Activated CD4-positive, alpha-beta T cell treated with anti-CD3 and anti-CD28 coated beads for 24 hours (primary cell): ENCODE measurements at places on chromosomes 12 and 14.

DNA sequence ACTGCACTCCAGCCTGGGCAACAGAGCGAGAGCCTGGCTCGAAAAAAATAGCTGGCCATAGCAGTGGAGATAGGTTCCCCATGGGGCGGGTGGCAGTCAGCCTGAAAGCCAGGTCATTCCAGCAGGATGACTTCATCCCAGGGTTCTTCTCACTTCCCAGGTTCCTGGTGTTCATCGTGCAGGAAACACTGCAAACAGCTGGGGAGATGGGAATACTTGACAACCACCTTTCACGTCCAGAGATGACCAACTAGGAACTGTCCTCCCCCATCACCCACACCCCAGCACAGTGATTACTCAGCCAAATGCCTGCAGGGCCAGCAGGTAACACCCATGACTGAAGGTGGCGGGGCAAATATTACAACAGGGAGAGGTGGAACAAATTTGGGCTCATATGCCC, 1.7 kb downstream of the VSIG10 start:
- no peak for DNase-seq

GRCh38 chr12:104299842-104300481, 3.6 kb upstream of the EID3 start:
- DNase-seq: no peak

GRCh38 chr12:58647495-58647894, 272.8 kb downstream of the LRIG3 start:
- no peak for DNase-seq

- no peak for DNase-seq
These were observed 207.5 kb downstream of the KIF26A start for GRCh38 chr14:104345621-104346462.

DNA sequence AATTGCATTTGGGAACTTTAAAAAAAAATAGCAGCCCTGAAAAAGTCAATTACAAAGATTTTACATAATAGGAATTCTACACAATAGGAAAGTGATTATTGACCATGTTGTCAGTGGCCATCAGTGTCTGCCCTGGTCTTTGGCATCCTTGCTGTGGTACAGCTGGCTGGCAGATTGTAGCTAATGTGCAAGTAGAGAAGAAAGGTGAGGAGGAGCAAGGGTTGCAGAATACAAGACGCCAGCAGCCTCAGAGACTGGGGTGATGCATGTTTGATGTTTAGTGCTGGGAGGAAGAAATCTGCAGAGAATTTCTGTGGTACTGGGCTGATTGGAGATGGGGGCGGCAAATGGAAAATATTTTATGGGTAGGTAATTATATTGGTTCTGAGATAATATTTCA, 322.9 kb downstream of the TMEM117 start:
- no peak for DNase-seq

GRCh38 chr14:95256776-95257060, 63.0 kb downstream of the CLMN start:
- DNase-seq: no peak

DNA sequence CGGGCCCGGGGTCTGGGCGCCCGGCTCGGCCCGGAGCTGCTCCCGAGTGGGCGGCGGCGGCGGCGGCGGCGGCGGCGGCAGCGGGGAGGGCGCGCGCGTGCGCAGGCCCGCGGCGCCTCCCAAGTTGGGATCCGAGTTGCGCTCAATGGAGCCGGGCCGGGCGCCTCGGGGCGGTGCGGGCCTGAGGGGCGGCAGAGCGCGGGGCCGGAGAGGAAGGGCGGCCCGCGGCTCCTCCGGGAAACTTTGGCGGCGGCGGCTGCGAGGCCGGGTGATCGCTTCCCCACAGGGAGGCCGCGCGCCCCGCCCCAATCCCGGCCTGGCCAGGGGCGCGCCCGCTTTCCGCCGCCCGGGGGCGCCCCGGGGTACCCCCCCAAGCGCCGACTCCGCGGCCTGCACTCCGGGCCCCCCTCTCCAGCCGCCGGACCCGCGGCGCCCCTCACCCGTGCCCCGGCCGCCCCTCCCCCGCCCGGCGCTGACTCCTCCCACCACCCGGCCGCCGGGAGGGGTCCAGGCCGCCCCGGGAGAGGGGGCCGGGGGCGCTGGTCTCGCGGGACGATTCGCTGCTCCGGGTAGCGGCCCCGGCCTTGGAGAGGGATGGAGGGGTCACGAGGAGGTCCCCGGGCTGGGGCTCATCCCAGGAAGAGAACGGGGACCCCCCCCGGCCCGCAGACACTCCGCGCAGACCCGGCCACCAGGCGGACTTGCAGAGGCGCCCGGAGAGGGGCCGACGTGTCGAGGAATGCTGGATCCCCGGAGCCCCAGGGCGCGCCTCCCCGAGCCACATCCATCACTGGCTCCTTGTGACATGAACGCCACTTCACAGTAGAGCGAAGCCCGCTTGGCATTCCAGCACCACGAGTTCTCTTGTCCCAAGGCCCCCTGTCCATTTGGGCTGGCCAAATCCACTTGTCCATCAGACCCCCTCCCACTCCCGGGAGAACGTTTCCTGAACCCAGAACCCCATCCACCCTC, at the start of gene RILPL1:
RILPL1 (minus strand) TSS at position 48 of the 972 bp plus-strand sequence. CDS start 237 bp downstream, outside the sequence.
- peak; percentile 21 for DNase-seq

GRCh38 chr14:73758392-73759182, 44.4 kb upstream of the PNMA1 start:
- peak; percentile 65 for DNase-seq

DNA sequence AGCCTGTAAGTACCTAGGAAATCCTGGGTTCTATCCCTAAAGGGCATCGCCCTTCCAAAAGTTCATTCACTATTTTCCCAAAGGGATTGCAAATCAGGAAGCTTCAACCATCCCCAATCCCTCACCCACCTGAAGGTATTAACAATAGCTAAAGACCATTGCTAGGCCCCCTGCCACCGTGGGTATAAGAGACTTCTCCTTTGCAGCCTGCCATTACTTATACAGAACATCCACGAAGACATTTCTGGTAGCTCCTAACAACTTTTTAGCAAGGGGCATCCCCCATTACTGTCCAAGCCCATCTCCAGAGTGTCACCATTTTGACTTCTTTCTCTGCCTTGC, 384 bp upstream of the SMUG1 start:
- DNase-seq: no peak

DNA sequence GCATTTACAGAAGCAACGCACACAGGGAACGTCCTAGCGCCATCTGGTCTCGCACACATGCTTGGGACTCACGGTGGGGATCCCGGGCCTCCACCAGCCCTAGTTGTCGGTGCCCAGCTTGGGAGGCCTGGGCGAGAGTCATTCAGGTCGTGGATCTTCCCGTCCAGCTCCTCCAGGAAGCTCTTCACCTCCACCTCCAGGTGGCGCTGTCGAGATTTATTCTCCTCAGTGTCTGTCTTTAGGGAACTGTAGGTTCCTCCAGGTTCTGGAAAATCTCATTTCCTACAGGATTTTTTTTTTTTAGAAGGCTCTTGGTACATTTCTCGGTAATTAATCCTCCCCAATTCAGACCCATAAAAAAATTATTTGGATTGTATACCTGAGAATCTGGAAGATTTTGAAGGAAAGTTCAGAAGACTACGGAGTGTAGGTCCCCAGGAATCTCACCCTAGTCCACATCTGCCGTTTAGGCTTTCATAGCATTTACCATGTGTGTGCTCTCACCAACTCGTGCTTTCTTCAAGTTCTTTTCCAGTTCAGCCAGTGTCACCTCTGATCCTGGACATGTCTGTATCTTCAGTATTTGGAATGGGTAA, 910.0 kb downstream of the TMEM121 start:
- peak; percentile 72 for DNase-seq

DNA sequence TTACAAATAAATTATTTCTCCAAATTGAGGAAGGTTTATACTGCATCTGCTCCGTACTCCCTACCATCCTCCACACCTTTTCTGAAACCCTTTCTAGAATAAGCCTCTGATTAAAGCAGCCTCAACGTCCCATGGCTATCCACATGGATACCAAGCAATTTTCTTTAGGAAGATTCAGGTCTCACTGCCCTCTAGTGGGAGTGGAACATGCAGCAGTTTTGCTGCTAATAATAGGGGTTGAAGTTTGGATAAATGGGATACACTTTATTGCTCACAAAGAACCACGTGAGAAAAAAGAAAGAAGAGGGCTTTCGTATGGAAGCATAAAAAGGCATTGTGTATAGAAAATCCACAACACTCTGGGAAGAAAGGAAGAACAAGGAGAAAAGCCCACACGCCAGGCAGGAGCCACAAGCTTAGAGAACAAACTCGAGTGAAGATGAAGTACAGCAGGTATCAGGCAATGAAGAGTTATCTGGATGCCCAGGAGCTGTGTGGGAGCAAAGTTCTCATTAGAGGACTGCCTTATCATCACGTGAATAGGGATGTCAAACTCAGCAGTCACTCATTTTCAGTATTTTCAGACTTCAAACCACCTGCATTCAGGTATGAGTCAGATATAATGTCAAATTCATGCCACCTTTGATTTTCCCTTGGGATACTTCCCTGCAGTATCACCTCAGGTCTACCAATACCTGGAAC, 45.8 kb downstream of the CCER1 start:
- DNase-seq: no peak

- peak; percentile 4 for DNase-seq
These were observed 40.7 kb downstream of the NEUROD4 start for GRCh38 chr12:55060470-55060869.

DNA sequence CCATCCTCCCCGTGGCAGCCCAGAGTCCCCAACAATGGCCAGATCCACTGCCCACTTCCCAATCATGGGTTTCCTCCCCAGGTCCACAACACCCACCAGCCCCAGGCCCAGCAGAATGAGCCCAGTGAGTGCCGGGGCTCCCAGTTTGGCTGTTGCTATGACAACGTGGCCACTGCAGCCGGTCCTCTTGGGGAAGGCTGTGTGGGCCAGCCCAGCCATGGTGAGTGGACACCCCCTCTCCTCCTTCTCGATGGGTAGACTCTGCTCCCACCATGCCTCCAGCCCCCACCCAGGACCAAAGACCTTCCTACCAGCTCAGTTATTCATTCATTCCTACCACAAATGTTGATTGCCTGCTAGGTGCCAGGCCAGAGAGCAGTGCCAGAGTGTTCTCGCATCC, 23.8 kb downstream of the PAPLN start:
- DNase-seq: no peak

DNA sequence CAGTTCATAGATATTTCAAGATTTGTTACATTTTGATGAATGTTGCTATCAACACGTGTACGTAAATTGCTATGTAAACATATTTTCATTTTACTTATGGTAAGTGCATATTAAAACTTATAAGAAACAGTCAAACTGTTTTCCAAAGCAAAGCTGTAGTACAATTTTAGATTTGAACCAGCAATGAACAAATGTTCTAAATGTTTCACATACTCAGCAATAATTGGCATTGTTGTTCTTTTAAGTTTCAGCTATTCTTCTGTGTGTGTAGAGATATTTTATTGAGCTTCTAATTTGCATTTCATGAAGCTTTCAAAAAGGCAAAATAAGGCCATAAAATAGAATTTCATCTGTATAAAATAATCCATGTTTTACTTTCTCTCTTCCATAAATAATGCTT, 1433.2 kb downstream of the LRFN5 start:
- DNase-seq: no peak

GRCh38 chr12:57166971-57167371, 19.6 kb upstream of the LRP1-AS start:
- peak; percentile 21 for DNase-seq

DNA sequence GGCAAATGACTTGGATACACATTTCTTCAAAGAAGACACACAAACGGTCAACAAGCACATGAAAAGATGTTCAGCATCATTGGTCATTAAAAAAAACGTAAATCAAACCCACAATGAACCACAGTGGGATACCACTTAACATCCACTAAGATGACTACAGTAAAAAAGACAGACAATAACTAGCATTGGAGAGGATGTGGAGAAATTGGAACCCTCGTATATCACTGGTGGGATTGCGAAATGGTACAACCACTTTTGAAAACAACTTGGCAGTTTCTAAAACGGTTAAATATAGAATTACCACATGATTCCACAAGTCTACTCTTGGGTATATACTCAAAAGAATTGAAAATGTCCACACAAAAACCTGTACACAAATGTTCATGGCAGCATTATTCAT, 25.2 kb upstream of the PPFIBP1 start:
- DNase-seq: no peak

GRCh38 chr14:86141966-86142365, 612.0 kb downstream of the FLRT2 start:
- no peak for DNase-seq

GRCh38 chr12:30774599-30774998, 19.8 kb upstream of the CAPRIN2 start:
- no peak for DNase-seq

DNA sequence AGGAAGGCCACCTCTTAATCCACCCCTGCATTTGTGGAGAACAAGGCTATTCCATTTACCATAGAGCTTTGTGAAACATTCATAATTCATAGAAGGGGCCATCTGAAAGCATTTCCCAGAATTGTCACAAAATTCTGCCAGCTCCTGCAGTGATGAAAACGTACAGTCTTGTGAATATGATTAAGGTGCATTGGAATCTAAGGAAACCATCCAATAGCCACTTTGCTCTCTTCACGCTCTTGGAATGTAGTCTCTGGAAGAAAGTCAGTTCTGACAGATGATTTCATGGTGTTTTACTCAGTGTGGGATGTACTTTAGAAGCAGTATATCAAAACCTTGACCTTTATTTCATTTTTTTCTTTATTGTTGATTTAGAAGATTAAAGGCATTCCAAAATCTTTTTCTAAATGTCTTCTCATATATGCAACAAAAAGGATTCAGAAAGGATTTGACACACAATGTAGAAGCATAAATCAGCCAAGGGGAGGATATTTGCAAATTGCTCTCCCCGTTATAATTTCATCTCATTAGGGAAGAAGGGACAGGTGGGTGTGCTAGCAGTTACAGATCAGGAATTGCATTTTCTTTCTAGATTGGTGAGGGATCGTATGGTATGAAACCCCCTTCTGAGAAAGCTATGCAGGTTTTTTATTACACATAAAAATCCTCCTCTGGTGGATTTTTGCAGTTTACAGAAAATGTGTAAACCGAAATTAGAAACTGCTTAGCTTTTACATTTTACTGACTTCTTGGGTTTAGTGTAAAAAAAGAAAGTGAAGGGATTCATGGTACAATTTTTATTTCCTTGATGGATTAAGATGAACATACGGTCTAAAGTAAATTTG, 390.2 kb downstream of the LRIG3 start:
- no peak for DNase-seq

DNA sequence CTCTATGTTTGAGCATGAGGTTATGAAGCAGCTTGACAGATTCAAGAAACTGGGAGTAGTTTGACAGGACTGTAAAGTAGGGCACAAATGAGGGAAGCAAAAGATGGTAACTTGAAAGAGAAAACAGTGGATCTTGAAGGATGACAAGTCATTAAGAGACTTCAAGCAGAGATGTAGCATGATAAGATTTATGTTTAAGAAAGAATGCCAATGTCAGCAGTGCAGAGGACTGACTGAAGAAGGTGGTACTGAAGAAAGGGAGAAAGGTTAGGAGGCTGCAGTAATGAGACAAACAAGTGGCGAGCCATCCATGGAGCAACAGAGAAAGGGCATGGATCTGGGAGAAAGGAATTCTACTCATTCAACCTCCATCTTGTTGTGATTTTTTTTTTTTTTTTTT, 120.2 kb upstream of the RAP1B start:
- DNase-seq: no peak

DNA sequence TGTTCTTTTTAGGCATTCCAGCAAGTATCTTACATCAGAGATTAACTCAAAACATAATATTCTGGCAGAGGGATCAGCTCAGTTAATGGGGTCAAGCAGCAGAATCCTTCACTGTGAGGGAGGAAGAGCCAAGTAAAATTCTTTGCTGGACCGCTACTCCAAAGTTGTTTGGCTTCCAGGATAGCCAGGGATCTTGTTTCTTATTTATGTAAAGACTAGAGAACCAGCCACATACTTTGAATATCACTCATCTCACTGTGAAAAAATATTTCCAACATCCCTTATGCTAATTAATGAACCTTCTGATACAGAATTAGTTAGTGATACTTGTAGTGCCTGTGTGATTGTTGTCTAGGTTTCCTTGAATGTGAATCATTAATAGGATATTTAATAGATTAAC, 94.2 kb downstream of the PLEKHA5 start:
- DNase-seq: no peak
